ENCODE measurements at places on chromosomes 3 and 15.

DNA sequence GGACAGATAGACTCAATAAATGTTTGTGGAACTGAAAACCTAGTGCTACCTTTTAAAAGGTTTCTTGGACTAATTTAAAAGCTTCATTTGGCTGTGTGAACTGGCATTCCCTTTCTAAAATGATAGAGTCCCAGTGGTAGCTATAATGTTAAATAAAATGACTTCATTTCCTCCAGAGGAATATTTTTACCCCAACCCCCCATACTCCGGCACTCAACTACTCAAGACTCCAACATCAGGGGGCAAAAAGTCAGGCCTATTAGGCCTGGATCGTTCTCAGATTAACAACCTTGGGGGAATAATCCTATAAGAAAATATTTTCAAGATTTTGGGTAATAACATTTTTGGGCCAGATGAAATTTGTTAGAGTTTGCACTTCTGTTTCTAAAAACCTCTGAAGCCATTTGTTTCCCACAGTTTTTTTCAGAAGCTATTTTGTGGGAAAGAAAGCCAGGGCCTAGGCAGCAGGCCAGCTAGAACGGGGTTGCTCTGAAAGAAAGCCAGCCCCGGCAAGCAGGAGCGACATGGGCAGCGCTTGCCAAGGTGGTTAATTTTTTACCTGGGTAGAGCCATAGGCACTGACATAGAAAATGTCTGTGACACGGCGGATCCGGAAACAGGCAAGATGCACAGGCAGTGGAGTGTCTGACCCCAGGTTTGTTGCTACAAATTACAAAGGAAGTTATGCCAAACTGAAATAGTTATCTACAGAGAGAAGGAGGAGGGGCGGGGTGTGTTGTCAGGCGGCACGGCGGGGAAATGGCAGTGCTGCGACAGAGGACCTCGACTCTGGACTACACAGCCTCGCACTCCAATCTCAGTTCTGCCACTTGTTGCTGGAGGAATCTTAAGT is 84.6 kb downstream of the MAGI1 start:
- no peak for DNase-seq

DNA sequence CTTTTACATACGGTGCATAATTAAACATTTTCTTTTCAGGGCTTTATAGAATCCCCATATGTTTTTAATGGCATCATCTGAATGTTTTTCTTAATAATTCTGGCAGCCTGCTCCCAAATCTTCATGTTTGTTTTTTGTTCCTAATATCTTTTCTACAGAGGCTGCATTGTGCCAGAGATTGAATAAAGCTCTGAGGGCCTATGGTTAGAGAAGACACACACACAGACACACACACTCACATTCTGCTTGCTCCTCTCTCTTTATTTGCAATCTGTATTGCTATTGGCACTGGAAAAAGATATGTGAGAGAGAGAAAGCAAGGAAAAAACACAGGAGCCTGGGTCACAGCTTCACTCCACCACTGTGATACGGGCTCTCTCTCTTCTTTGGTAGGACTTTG is 136.0 kb downstream of the MECOM start:
- DNase-seq: no peak

DNA sequence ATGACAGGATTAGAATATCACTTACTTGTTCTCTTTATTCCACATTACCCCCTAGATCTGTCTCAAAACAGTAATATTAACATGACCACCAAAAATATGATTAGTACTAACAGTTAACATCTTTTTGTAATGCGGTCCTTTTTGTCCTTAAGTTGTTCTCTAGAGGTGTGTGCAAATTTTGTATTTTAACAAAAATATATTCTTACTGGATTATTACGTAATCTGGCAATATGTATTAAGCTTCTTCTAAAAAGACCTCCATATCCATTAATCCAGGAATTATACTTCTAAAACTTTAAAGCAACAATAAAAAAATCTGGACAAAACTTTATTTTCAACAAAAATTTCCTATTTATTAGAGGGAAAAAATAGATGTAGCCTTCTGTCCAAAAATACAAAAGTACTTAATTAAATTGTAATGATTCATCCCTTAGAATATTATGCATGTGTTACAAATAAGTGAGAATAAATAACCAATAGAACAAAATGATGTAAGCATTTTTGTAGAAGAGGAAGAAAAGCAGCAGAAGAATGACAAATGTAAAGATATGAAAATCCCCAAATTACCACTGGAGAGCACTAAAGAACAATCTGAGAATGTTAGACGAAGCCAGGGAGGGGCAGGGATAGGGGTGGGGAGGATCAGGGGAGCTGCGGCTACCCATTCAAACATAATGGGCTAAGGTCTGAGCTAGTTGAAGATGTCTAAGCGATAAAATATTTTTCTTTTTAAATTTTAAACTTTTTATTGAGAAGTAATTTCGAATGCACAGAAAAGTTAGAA is 945.6 kb downstream of the MCTP2 start:
- no peak for DNase-seq

DNA sequence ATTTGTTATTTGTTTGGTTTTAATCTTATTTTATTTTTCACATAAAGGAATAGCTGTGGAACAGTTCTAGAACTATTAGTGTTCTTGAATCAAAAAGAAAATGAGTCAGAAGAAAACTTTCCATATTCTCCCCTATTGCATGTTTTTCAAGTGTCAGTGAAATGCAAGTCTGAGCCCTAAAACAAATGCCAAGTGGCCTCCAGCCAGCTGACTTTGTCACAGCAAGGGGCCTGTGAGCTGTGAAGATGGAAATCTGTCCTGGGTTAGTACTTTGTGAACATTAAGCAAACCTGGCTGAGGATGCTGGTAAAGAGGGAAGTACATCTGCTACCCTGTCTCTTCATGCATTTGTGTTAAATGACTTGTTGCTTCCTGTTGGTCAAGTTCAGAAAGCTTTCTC is 14.2 kb downstream of the LRRC49 start:
- no peak for DNase-seq

GRCh38 chr3:49428752-49429080 is 408 bp downstream of the NICN1 start:
- DNase-seq: no peak

- DNase-seq: no peak
Measured at GRCh38 chr15:51191072-51191670, 96.5 kb upstream of the TNFAIP8L3 start.

DNA sequence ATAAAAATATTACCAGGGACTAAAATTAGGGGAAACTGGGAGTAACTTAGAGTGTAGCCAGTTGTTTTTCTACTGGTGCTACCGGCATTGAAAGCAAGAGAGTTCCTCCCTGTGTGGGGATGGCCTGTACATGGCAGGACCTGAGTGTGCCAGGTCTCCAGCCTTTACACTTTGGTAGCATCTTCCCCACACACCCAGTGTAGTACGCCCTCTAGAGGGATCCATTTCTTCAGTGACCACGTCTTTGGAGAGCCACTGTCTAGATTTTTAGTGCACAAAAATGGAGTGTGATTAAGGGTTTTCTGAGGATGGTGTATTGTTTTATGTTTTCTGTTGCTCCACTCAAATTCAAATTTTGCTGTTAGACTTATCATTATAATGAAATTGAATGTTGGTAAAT is 507.0 kb upstream of the TPRG1 start:
- no peak for DNase-seq

GRCh38 chr15:73227433-73228056 is 141.2 kb downstream of the HCN4 start:
- DNase-seq: no peak

DNA sequence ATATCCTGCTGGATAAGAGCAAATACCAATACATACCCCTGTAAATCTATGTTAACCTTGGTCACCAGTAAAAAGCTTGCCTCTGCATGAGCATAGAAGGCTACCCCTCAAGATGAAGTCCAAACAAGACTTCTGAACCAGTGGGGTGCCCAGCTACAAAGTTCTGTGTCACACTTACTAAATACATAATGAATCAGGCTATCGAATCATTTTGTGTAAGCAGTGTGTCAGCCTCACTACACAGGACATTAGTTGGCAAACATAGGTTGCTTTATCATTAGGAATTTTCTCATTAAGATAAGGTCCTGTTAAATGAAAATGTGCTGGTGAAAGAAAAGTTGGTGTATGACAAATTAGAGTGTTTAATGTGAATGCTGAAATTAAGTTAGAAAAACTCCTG is 452.0 kb downstream of the MFSD1 start:
- DNase-seq: no peak

GRCh38 chr3:32708672-32709283 is 23.8 kb downstream of the CNOT10 start:
- DNase-seq: no peak

GRCh38 chr3:46427916-46428833 is 21.1 kb downstream of the CCRL2 start:
- DNase-seq: no peak

- no peak for DNase-seq
Measured at GRCh38 chr15:95584088-95584487, 746.4 kb upstream of the NR2F2 start.

GRCh38 chr3:194357681-194358080 is 6.6 kb upstream of the CPN2 start:
- DNase-seq: no peak

DNA sequence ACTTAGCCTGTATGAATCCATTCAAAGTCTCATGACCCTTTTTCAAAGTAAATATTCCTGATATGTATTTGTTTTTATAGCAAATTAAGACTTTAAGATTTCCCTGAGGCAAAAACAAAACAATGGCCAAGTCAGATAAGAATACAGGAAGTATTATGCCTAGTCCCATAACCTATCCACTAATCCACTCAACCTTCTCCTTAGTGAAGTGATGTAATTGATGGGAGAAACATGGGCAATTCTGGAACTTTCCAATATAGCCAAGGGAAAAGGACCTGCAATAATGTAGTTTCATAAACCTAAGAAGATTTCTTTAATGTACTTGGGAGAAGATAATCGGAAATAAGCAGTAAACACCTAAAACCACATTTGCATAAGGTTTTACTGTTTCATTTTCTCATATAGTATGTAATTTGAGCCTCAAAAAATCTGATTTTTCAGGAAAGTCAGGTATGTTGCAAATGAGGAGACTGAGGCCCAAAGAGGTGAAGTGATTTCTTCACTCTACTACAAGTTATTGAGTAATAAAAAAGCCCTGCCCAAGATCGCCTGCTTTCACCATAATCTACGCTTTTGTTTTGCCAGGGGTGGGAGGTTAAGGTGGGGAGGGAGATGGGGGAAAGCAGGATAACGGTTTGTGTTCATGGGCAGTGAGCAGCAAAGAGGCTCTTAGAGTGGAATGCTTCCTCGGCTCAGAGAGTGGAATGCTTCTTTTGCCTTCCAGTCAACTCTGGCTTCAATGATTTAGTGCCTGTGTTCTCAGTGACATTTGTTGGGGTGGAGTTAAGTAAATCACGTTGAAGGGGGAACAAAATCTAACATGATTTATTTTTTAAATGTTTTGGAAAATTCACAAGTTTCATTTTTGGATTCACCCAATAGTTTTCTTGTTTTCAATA is 95.0 kb upstream of the FNDC3B start:
- DNase-seq: no peak

DNA sequence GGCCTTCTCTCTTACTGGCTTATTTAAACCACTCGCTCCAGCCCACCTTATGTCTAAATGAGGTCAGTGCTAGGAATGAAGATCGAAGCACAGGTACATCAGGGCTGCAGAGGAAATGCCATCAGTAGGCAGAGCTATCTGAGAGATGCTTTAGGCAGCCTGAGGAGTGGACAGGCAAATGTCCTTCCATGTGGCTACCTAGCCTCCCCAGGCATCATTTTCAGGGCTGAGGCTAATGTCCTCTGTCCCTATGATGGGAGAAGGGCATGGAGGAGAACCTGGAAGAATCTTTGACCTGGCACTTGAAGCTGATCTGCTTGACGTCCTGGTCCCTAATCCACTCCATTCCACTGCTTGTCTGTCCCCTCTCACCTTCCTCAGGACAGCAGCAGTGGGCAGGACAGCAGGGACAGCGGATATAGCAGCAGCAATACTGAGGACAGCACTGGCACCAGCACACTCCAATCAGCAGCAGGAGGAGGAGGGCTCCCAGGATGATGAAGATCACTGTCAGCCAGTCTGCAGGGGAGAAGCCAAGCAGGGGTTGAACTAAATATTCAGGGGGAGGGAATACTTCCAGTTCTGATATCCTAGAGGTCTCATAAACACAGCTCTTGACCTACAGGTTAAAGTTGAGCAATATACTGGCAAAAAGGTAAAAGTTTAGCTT is 21.0 kb downstream of the ILDR1 start:
- no peak for DNase-seq

DNA sequence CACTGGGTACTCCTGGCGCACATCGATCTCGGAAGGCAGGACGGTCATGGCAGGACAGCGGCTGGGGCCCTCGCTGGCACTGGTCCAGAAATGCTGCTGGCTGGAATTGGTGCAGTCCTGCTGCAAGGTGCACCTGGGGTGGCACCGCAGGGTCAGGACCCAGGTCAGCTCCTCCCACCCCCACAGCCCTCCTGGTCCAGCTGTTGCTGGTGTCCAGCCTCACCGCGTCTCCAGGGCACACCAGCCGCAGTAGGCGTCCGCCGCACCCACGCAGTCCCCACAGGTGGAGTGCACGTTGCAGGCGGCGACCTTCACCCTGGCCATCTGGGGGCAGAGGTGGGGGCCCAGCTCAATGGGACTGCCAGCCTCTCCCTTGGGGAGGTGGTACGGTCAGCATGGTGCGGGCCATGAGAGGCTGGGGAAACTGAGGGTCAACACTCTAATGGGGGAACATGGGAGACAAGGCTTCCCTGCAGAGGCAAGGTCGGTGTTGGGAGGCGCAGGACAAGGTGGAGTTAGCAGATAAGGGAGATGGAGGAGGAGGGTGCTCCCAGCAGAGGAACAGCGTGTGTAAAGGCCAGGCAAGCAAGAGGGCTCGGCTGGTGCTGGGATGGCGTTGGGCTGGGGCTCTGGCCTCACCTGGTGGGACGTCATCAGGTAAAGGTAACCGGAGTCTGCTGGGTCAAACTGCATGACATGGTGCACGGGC is 20.4 kb downstream of the PLXND1 start:
- no peak for DNase-seq

DNA sequence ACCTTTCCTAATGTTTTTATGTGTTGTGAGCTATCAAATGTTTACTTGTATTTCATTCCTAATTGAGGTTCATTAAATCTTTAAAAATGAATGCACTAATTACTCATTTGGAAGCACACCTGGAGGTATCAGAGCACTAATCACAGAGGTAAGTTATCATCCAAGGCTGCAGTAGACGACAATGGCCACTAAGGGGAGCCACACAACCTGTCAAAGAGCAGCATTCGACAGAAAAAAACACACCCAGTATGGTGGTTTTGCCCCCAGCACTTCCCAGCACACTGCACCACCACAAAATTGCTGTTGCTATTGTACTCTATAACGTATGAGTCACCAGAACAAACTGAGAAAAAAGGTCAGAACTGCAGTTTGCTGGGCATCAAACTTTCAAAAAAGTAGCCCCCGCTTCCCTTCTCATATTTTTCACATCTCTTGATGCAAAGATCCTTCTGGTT is 205.9 kb upstream of the IGF1R start:
- peak; percentile 15 for DNase-seq

- DNase-seq: no peak
Measured at GRCh38 chr3:167876620-167877281, 141.2 kb downstream of the SERPINI1 start.
